ENCODE measurements at places on chromosomes 1 and 21.

DNA sequence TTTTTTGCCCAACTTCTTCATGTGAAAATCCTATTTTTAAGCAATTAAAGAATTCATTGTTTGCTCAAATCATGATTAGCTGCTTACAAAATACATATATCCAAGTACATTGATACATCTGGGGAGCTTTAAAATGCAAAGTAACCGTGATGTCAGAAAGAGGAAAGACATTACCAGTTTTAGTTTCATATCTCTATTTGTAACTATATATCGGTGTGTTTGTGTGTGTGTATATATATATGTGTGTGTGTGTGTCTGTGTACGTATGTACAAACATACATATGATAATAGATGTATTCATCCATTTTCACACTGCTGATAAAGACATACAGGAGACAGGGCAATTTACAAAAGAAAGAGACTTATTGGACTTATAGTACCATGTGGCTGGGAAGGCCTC, 310.1 kb downstream of the DPYD start:
- no peak for DNase-seq

DNA sequence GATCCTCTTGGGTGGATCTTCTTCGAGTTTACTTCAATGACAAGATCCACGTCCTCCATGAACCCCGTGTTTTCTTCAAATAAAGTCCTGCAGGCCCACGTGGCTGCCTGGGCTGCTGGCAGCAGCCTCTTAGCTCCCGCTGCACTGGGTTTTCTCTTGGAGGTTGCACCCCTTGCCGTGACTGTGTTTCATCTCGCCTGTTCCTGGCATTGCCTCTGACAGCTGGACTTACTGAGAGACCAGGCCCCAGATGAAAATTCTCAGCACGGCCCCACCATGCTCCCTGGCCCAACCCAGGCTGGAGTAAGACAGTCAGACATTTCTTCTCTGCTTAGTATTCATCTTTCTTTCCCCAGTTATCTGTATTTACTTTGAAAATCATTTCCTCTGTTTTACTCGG, 274.8 kb upstream of the RUNX1 start:
- no peak for DNase-seq

- no peak for DNase-seq
Measured at GRCh38 chr1:67184838-67185421, 18.7 kb downstream of the IL23R start.

GRCh38 chr1:244074559-244075171, 23.6 kb downstream of the ZBTB18 start:
- no peak for DNase-seq

DNA sequence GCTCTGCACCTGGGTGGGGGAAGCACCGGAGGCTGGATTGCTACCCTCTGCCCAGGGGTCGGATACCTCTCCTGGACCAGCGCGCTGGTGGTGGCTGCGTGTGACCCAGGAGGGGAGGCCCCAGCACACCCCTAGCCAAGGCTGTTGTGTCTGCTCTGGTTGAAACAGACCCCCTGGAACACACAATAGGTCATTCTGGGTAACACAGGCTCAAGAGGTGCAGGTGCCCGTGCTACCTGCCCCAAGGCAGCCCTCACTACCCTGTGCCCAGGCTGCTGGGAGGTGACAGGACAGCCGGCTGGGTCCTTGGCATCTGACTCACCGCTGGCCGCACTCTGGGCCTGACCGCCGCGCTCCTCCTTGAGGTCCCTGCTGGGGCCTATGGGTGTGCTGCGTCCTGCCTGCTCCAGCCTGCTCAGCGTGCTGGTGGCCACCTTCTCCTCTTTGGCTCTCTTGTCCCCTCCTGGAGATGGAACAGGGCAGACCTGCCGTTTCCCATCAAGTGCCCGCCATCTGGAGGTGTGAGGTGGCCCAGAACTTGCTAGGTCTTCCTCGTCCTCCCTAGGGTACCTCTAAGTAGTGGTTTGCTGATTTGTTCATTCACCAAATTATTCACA, 30.0 kb downstream of the ZBTB17 start:
- DNase-seq = no peak

- DNase-seq = no peak
Measured at GRCh38 chr1:33960188-33960895, 96.5 kb downstream of the HMGB4 start.
